ENCODE measurements at places on chromosomes 2 and 18.

DNA sequence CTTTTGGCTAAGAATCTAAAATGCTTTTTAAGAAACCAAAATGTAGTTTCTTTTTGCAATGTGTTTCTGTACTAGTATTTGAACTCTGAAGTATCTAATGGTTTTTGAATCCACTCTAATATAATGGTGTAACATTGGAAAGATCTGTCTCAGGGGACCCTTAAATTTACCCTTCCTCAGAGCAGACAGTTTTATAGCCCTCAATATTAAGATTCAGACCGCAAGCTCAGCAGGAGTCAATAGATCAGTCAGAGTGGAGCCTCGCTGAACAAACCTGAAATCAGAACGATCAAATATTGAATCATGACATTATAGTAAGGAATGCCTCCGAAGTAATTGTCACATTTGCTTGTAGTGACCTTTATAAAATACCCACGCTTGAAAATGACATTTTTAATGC, 18.3 kb downstream of the SGPP2 start:
- peak; percentile 95 for DNase-seq

DNA sequence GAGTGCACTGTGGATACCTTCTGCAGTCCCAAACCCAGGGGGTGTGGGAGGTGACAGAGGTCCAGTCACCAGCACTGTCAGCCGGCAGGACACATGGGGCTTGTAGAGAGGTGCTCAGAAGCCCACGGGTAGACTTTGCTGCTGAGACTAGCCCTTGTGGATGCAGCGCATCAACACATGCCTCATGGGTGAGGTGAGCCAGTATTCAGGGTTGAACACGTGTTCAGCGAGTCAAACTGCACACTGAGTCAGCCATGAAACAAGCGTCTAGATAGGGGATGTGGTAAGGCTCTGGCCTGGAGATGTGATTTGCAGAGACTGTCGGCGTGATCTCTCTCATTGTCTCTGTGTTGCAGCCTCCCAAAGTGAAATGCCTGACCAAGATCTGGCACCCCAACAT, 35.8 kb upstream of the SCLY start:
- DNase-seq: no peak

GRCh38 chr2:121137571-121137970, 147.4 kb downstream of the TFCP2L1 start:
- no peak for DNase-seq

DNA sequence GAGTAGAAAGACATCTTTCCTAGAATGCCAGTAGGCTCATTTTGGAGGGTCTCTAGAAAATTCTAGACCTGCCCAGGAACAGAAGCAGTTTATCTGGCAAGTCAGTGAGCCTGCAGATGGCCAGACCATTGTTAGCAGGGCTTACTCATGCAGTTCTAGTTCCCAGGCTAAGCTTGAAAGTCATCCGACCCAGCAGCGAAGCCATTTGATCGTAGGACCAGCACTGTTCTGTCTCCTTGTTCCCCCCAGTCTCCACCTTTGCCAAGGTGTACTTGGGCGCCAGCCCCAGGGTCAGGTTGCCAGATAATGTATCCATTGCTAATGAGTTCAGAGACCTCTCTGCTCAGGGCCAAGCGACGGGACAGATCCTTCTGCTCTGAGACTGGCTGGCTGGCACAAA, 70.1 kb downstream of the EPAS1 start:
- no peak for DNase-seq

- no peak for DNase-seq
These were observed 555.5 kb downstream of the ARHGAP15 start for GRCh38 chr2:143684551-143685320.

GRCh38 chr2:195364015-195364965, 292.7 kb upstream of the SLC39A10 start:
- no peak for DNase-seq

- DNase-seq: no peak
These were observed 52.0 kb upstream of the HS6ST1 start for GRCh38 chr2:128370468-128371247.

- no peak for DNase-seq
These were observed 6.4 kb downstream of the GALNT14 start for GRCh38 chr2:31131871-31132270.

DNA sequence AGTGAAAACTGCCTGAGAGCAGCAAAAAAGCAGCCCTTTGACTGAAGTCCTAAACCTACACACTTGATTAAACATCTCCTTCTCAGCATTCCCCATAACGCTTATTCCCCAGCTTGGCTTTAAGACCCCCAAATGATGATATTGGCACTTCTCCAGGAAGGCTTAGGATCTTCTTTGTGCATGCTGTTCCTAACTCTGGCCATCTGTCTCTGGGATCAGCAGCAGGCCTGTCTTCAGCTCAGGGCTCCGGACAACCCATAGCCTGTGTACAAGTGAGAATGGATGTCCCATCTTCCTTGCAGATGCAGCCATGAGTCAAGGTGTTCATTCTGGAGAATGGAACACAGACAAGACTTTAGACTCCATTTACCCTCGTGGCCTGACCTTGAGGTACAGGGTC, 81.6 kb upstream of the TMEM17 start:
- no peak for DNase-seq

- DNase-seq: no peak
These were observed 1.0 kb downstream of the ZCCHC2 start for GRCh38 chr18:62523631-62524439.

DNA sequence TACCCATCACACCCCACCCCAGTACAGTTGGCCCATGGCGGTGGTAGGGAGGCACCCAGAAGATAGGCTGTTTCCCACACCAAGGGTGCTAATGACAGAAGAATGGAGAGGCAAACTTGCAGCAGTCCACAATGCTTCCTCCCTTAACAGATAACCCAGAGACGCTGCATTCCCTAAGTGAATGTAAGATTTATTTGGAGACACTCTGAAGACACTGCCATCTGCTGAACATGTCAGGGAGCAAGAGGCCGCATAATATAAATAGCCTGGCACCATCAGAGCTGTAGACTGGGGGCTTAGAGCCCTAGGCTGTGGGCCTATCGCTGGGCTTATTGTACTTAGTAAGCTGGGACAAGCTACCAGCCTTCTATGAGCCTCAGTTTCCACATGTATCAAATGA, 2.2 kb upstream of the IWS1 start:
- DNase-seq: no peak

DNA sequence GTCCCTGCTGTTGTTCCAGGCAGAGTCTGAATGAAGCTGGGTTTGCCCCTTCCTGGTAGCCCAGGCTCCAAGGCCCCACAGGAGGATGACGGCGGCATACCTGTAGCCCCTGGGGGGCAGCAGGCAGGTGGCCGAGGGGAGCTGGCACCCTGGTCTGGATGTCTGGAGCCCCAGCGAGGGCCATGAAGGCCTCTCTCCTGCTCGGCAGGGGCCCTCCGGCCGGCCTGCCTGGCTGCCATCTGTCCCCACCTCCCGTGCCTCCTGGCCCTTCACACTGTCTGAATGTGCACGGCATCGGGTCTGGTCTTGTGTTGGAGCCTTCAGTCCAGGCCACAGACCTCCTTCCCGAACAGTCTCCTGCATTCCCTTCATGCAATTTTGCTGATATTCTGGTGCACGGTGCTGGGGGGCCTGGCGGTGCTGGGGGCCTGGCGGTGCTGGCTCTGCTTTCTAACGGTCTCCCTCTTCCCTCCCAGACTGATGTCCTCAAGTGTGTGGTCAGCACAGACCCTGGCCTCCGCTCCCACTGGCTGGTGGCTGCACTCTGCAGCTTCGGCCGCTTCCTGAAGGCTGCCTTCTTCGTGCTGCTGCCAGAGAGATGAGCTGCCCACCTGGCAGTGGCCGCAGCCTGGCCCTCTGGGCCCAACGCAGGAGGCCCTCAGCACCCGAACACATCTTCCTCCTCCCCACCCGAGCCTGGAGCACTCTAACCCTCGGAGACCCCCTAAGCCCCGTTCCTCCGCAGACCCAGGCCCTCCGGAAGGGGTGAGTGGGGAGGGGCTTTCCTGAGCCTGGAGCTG, 13.5 kb downstream of the BOK start:
- DNase-seq: no peak

DNA sequence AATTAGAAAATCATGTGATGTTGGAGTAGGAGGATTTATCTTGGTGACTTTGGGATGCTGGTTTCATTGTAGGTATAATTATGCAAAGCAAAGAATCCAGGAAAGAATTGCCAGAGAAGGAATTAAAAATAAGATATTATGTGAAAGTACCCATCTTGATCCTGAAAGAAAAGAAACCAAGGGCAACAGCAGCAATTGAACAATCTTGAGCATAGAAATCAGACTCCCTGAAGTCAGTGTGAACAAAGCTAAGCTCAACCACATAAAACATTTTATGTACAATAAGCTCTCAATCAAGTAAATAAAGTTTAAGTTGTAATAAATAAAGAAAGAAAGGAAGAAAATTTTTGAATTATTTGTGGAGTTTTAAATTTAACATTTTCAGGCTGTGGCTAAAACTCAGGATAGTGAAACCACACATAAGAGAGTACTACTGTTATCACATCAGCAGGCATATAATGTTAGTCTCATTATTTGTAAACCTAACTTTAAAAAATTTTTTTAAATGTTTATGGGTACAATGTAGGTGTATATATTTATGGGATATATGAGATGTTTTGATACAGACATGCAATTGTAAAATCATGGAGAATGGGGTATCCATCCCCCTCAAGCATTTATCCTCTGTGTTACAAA, 32.8 kb upstream of the GPR55 start:
- DNase-seq: no peak

DNA sequence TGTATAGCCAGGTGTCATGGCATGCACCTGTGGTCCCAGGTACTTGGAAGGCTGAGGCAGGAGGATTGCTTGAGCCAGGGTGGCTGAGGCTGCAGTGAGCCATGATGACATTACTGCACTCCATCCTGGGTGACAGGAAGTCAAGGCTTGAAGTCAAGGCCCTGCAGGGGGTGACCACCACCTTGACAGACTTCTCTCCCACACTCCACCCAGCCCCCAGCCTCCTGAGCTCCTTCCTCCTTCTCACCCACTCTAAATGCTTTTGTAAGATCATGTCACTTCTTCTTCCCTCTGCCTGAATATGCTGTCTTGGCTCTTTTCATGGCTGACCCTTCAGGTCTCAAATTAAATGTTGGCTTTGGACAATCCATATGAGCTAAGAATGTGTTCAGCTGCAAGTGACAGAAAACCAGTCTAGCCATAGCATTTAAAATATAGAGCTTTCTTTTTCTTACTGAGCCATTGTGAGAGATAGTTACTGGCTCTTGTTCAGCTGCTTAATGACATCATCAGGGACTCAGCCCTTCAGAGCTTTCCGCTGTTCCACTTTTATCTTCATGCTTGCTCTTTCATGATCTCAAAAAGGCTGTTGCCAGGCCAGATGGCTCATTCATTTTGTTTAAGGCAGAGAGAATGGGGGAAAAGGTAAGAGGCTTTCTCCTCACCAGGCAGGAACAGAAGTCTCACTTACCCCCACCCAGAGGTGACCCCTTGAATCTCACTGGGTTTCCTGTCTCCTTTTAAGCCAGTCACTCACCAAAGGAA, 36.7 kb upstream of the TTC39C start:
- no peak for DNase-seq

GRCh38 chr18:62425465-62426190, 97.2 kb upstream of the ZCCHC2 start:
- DNase-seq: peak; percentile 89

- no peak for DNase-seq
These were observed 1.0 kb downstream of the SPP2 start for GRCh38 chr2:234051374-234052070.

DNA sequence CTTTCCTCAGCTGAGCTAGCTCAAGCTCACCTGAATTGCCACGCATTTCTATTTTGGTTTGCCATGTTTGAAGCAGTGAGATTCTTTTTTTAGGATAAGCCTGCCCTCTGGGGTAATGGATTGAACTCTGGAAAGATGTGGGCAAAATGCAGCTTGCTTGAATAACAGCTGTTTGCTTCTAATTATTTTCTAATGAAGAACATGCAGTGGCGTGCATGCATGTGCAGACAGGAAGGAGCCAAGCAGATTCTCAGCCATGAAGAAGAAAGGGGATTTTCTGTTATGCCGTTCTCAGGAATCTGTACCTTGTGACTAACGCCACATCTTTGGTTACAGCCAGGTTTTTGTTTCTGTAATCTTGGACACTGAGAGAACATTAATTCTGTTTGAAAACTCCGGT, 171.2 kb downstream of the ANTXR1 start:
- no peak for DNase-seq

DNA sequence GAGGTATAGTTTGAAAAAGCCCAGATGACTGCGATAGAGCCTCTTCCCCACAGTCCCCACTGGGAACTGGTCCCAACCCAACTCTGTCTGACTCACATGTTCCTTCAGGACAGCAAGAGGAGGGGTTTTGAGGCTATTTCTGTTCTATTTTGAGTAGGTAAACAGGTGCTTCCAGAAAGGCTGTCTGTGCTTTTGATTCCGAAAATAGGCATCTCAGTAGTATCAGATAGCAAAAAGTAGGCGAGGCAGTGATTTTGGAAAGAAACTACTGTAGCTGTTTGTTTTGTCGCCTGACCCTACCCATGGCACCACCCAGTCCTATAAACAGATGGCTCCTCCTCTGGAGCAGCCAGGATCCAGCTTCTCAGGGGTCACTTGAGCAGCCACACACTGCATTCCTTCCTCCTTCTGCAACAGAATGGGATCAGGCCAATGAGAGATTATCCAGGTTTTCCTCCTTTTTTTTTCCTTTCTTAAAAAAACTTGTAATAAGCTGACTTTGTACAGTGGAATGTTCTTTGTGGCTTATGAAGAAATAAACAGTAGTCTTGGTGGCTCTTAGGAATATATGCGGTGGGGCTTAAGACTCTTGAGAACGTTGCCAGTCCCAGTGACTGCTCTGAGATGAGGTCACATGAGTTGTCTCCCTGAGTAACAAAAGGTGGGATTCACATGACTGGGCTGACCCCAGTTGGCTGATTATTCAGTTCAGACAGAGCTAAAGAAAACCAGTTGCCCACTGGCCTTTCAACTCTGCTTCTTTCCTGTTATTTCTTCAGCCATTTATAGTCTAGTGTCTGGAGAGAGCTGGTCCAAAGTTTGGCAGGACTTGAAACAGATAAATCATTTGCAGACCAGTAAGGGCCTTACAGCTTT, 98.6 kb downstream of the KCNS3 start:
- DNase-seq: no peak

DNA sequence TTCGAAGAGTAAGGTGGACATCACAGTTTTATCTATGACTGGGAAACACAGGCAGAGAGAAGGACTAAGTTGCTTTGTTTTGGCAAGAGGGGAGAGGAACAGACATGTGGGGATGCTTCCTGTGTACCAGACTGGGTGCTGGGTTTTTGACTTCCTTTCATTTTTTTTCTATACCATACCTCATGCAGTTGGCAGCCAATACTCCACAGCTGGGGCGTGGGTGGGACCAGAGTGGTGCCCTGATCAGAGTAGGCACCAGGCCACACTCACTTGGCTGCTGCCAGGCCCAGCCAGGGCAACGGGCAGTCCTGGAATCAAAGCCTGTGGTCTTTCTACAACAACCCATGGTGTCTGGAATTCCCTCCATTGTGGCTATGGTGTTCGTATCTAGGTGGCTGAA, 45.2 kb downstream of the SH3RF3 start:
- no peak for DNase-seq

- no peak for DNase-seq
These were observed 174.0 kb upstream of the SLC8A1 start for GRCh38 chr2:40625849-40626248.

GRCh38 chr18:78857314-78858150, 122.1 kb upstream of the SALL3 start:
- DNase-seq: no peak
